ENCODE measurements at places on chromosomes 12 and 14. TPM values are rescaled to one million over a fixed set of nuclear protein-coding genes. Genes with fewer than 3 reads are reported as not detected.

Gene PRIMA1
- not detected for total RNA-seq

Gene SELPLG
- 0.68 TPM for total RNA-seq

Gene CCDC196
- total RNA-seq = not detected

Gene EXOC3L4
- not detected for total RNA-seq

Gene SLC39A2
- total RNA-seq = 1.3 TPM

Gene CELA1
- not detected for total RNA-seq

Gene ZFHX2
- total RNA-seq = 0.35 TPM

Gene EML5
- total RNA-seq = not detected

Gene LGALS3
- 210 TPM for total RNA-seq

Gene CLEC6A
- not detected for total RNA-seq

Gene MYBPC1
- not detected for total RNA-seq

Gene FITM1
- 0.23 TPM for total RNA-seq

Gene CISTR
- not detected for total RNA-seq

Gene KCNA5
- not detected for total RNA-seq

Gene ANO2
- total RNA-seq = not detected

Gene MYO1H
- not detected for total RNA-seq

Gene MUCL1
- total RNA-seq = not detected

Gene TNFAIP2
- 21.9 TPM for total RNA-seq
